Posterior vena cava (tissue), 2 donors: ENCODE measurements at places on chromosomes 13 and 19. TPM values are rescaled to one million over a fixed set of nuclear protein-coding genes. Genes with fewer than 3 reads are reported as not detected.

Gene OXGR1
- 1.1 TPM for total RNA-seq

GRCh38 chr19:3370214-3370720 lies 3.9 kb downstream of the NFIC start:
- DNase-seq: no peak

Gene SEMA6B
- total RNA-seq: 19.4 TPM

Gene RASIP1
- total RNA-seq: 13.8 TPM

GRCh38 chr13:25775986-25776385 lies 275.8 kb downstream of the SHISA2 start:
- DNase-seq: no peak

Gene IGFL2
- total RNA-seq: not detected

- no peak for DNase-seq
These were observed 151.3 kb downstream of the MYO16 start for GRCh38 chr13:108780706-108781105.

GRCh38 chr13:113509989-113510388 lies 19.5 kb upstream of the DCUN1D2 start:
- no peak for DNase-seq

Gene WDR87
- total RNA-seq: not detected

Gene NBEA
- 10.5 TPM for total RNA-seq

DNA sequence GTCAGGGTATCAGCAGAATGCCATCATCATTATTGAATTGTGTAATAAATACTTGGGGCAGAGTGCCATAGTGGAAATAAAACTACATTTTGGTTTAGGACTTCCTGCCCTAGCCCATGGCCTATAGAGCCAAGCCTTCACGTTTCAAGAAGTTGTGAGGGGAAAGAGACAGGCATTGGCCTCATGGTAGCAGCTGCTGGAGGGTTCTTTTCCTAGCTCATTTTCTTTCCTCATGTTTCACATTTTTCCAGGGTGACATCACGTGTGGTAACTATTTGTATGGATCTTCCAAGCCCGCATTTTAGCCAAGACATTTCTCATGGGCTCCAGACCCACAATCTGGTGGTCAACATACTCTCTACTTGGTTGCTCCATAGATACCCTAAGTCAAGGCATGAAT lies 80.4 kb downstream of the LRCH1 start:
- no peak for DNase-seq

DNA sequence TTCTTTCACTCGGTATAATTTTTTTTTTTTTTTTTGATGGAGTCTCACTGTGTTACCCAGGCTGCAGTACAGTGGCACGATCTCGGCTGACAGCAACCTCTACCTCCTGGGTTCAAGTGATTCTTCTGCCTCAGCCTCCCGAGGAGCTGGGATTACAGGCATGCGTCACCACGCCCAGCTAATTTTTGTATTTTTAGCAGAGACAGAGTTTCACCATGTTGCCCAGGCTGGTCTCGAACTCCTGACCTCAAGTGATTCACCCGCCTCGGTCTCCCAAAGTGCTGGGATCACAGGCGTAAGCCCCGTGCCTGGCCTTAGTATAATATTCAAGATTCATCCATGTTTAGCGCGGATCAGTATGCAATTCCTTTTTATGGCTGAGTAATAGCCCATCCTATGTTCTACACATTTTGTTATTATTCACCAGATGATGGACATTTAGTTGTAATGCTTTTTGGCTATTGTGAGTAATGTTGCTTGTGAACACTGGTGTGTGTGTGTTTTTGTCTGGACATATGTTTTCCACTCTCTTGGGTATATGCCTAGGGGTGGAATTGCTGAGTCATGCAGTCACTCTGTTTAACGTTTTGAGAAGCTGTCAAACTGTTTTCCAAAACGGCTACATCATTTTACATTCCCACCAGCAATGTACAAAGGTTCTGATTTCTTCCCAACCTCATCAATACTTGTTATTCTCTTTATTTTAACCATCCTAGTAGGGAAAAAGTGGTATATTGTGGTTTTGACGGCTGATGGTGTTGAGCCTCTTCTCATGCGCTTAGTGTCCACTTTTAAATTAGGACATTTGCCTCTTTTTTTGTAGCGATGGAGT lies 22.9 kb downstream of the PLEKHF1 start:
- no peak for DNase-seq

Gene CD37
- total RNA-seq: 11.5 TPM

Gene ZNF208
- total RNA-seq: 16.9 TPM

- peak; percentile 91 for DNase-seq
These were observed 1.4 kb downstream of the GRIN3B start for GRCh38 chr19:1001538-1002166.

DNA sequence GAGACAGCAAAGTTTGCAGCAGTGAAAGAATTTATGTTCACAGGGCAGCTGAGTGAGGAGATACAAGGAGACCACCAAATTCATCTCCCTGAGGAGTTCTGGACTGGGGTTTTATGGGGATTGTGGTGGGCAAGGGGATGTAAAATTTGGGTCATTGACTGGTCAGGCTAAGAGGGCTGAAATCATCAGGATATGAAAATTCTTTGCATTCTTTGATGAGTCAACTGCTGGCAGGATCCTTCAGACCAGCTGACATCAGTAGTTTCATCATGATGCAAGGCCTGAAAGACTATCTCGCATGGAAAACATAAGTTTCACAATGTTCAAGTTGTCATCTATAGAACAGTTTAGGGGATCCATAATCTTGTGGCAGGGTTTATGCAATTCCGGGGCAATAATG lies 869.5 kb upstream of the PCDH9 start:
- no peak for DNase-seq

GRCh38 chr19:33528404-33528803 lies 6.8 kb upstream of the PEPD start:
- DNase-seq: no peak

DNA sequence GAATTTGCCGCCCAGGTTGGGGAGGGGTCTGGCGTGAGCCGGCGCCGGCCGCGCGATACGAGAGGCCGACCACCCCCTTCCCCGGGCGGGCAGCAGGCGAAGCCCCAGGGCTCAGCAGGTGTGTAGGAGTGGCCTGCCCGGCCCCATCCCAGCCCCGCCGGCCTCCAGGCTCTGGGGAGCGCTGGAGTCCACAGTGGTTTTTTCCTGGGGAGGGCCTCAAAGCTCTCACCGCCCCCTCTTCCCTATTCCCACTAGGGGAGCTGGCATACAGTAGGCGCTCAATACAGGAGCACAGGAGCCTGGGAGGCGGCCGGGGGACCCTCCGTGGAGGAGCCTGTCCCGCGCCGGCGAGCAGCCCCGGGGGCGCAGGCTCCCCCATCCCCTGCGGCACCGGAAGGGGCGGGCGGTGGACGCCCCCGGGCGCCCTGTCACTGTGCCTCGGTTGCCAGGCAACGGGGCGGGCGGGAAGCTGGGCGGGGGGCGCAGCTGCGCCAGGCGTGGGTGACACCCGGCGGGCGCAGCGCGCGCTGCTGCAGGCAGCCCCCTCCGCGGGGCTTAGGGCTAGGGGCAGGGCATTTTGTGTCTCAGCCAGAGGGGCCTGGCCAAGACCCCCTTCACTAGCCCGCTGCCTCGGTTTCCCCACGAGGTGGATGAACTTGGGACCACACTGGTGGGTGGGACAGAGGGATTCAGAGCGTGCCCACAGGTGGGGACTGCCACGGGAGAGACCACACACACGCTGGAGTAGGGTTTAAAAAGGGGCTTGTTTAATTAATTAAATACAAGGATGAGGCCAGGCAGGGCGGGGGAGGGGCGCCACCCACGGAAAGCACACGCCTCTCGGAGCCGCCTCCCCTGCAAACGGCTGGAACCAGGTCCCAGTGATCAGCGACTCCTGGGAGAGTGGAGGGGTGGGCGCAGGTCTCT lies 3.6 kb upstream of the REXO1 start:
- no peak for DNase-seq

GRCh38 chr13:46168783-46169182 lies 13.2 kb downstream of the LCP1 start:
- DNase-seq: no peak

Gene IGSF23
- not detected for total RNA-seq

DNA sequence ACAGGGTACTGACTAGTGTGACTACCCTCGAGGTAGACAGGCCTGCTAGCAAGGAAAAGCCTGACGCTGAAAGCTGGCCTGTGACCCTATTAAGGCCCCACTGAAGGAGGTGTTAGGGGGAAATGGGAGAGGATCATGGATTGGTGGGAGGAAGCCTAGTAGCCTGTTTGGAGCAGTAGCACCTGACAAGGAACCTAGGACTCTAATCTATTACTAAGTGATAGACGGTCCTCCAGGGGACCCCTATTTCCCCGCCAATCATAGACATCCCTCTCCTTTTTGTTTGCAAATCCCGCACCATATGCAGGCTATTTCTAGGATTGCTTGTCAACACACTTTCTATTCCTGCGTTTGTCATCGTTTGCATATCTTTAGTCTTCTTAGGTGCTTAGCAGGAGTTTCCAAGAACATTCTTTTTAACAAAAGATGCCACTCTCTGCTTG lies 1338.8 kb upstream of the MIR17HG start:
- DNase-seq: no peak

Gene FPR2
- total RNA-seq: 1.7 TPM

Gene UTP14C
- total RNA-seq: 14.7 TPM

GRCh38 chr19:31501427-31502195 lies 152.4 kb upstream of the TSHZ3 start:
- no peak for DNase-seq

Gene OR7A5
- not detected for total RNA-seq

DNA sequence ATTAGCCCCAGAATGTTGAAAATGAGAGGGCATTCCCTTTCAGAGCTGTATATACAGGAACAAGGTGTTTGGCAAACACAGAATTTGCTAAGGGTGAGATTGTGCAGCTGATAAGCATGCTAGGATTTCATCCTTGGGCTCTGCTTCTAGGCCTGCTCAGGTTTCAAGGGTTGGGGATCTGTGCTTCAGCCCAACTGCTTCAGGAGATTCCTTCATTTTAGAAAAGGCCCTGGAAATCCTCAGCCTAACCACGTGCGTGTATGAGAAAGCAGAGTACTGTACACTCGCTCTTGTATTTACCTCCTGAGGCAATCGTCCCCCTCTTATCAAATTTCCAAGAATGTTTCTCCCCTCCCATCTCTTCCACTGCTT lies 291.6 kb upstream of the ARGLU1 start:
- DNase-seq: no peak

GRCh38 chr13:111295886-111296285 lies 24.6 kb upstream of the TEX29 start:
- DNase-seq: no peak

Gene TMEM221
- 0.46 TPM for total RNA-seq

Gene CADM4
- total RNA-seq: 3.3 TPM
